ENCODE measurements at places on chromosomes 12 and 14.
A peak's percentile ranks its signal among the peaks of the same experiment; 100 is the strongest.

GRCh38 chr12:6928703-6929407, 1.1 kb downstream of the ATN1 start:
- DNase-seq = no peak

DNA sequence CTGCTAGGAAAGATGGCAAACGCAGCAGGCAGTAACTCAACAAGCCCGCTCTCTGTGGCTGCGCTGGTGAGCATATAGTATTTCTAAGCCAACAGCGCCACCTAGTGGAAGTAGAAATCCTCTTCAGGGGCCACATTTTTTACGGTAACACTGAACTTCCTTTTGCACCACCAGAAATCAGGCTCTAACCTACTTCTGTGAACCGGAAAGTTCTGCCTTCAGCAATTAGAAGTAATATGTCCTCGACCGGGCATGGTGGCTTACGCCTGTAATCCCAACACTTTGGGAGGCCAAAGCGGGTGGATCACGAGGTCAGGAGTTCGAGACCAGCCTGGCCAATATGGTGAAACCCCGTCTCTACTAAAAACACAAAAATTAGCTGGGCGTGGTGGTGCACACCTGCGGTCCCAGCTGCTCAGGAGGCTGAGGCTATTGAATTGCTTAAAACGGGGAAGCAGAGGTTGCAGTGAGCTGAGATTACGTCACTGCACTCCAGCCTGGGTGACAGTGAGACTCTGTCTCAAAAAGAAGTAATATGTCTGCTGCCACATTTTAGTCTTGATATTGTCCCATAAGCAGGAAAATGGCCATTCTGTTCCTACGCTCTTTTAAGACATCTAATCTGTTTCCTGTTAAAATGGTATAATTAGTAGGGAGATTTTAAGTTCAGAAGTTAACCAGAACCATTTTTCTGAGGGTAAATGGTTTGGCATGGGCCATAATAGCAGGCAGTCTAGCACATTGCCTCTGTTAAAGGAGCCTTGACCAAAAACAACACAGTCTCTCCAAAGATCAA, 26.8 kb downstream of the APOBEC1 start:
- peak; percentile 89 for DNase-seq

DNA sequence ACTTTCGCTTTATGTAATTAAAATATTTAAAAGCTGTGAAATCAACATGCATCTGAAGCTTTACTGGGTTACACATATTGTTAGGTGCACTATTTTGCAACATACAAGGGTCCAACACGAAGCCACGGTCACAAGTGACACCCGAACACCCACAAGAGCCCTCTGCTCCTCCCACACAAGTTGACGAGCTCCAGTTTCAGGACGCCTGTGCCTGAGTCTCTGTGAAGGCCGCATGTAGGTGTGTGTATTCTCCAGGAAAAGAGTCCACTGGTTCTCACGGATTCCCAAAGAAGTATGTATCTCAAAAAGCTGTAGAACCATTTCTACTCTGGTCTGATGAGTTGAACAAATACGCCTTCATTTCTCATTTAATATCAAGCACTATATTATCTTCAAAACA, 12.0 kb downstream of the SLC15A4 start:
- peak; percentile 42 for DNase-seq

DNA sequence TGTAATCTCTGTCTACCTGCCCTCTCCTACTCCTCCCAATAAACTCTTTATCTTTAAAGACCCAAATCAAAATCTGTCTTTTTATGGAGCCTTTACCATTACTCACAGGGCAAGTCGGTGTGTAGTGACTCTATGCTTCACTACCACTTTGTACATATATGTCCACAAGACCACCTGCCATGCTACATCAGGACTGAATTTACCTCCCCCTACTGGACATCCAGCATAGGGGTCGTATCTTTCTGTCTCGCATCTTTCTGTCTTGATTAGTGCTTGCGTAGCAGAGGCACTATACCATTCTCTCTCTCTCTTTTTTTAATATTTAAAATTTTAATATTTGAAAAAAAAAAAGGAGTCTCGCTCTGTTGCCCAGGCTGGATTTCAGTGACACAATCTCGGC, 587.5 kb downstream of the SOX5 start:
- no peak for DNase-seq

DNA sequence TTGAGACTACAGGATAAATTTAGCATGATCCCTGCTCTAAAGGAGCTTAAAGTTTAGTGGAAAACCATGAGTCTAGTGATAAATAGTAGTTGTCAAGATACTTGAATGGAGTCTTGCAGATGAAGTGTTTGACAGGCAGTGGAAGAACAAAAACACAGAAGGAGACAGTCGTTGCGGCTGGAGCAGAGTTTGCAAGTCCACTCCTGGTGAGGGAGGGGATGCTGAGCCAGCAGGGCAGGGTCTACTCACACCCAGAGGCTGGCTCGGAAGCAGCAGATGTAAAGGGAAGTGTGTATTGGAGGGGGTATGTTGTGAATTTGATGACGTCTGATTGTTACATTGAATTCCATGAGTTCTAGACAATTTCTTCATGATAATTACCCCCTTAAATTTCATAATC, 61.3 kb downstream of the TRAF3 start:
- DNase-seq = no peak

- DNase-seq = no peak
Measured at GRCh38 chr14:71339650-71340415, 432.6 kb downstream of the PCNX1 start.

DNA sequence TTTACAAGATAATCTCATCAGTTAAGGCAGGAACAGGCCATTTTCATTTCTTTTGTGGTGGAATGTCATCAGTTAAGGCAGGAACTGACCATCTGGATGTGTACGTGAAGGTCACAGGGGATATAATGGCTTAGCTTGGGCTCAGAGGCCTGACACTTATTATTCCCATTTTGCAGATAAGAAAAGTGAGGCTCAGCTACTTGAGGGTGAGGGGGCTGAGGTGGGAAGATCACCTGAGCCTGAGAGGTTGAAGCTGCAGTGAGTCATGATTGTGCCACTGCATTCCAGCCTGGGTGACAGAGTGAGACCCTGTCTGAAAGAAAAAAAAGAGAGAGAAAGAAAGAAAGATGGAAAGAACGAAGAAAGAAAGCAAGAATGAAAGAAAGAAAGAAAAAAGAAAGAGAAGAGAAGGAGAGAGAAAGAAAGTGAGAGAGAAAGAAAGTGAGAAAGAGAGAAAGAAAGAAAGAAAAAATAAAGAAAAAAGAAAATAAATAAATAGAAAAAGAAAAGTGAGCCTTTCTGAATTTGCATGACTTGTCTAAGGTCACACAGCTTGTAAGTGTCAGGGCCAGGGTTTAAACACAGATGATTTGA, 142.0 kb downstream of the TMEM30B start:
- no peak for DNase-seq

GRCh38 chr14:104586832-104587620, 7.5 kb downstream of the C14orf180 start:
- DNase-seq = no peak

- DNase-seq = no peak
Measured at GRCh38 chr14:28757786-28758185, 8.8 kb upstream of the FOXG1 start.

DNA sequence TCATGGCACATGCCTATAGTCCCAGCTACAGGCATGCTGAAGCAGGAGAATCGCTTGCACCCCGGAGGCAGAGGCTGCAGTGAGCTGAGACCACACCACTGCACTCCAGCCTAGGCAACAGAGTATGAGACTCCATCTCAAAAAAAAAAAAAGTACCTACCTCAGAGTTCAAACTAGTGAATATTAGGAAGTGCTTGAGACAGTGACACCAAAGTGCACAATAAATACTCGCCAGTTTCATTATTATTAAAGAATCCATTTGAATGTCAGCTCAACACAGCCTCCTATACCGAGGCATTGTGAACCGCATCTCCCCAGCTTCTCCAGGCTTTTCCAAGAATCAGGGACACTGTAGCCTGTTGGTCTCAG, 5.0 kb downstream of the GAPDH start:
- no peak for DNase-seq

GRCh38 chr12:13436696-13437391, 240.3 kb downstream of the EMP1 start:
- no peak for DNase-seq

GRCh38 chr14:32435411-32435810, 106.3 kb downstream of the AKAP6 start:
- DNase-seq = no peak

GRCh38 chr12:51970904-51971646, 19.6 kb downstream of the ACVR1B start:
- DNase-seq = peak; percentile 61

All from CD4-positive, alpha-beta T cell treated with Interleukin-17A for 1 hour (primary cell).